ENCODE measurements at places on chromosomes 5 and 9.
A peak's percentile ranks its signal among the peaks of the same experiment; 100 is the strongest.

DNA sequence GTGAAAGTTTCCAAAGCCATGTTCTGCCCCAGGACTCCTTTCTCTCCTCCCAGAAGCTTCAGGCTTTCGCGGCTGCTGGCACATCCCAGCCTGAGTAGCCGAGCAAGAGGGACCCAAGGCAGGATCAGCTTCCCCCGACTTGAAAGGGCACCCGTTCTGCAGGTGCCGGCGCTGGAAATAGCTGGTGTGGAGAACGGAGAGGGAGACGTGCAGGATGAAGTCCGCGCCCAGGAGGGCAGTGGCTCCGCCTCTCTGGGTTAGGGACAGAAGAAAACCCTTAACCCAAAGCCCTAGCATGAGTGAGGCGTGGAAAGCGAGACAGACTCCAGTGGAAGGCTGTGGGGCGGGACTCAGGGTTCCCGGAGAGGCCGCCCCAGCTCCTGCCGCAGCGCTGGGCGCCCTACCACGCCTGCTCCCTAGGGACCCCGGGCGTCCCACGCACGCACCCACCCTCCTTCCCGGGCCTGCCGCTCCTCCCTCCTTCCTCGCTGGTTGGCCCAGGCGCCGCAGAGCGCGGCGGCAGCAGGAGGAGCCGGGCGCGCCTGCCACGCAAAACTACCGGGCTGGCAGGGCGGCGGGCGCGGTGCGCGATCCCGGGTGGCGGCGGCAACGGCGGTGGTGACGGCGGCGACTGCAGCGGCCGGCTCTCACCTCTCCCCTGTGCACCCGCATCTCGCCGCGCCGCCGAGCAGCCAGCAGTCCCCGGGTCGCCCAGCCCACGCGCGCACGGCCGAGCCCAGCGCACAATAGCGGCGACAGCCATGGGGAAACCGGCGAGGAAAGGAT, at the start of gene SLC1A1:
SLC1A1 (plus strand) TSS at position 550 of the 786 bp plus-strand sequence; CDS start at position 762, 212 bp downstream.
- peak; percentile 35 for DNase-seq

DNA sequence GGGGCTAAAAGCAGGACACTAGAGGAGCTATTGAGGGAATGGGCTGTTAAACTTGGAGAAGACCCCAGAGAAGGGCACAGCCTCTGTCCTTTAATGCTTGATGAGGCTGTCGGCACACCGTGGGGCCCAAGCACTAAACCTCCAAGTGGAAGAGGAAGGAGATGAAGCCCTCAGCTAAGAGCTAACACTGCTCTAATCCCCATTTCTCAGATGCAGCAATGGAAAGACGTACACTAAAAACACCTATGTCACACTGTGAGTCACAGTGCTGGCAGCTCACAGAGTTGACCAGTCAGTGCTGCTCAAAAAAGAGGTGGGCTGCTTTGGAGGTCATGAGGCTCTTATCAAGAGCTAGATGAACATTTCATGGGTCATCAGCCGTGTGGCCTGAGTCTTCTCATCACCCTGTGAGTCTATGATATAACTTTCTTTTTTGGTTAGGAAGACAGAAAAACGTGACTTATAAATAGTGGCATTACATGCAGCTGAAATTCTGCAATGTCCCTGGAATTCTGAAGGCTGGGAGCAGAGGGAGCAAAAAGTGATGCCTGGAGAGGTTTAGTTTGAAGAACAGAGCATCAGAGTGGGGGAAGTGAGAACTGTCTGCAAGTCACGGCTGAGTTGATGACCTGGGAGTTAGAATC, 21.5 kb downstream of the TNFSF8 start:
- no peak for DNase-seq

GRCh38 chr5:133439859-133440258, 172.5 kb downstream of the FSTL4 start:
- no peak for DNase-seq

- DNase-seq = no peak
Observed at GRCh38 chr9:138117101-138117750, 239.6 kb downstream of the CACNA1B start.

DNA sequence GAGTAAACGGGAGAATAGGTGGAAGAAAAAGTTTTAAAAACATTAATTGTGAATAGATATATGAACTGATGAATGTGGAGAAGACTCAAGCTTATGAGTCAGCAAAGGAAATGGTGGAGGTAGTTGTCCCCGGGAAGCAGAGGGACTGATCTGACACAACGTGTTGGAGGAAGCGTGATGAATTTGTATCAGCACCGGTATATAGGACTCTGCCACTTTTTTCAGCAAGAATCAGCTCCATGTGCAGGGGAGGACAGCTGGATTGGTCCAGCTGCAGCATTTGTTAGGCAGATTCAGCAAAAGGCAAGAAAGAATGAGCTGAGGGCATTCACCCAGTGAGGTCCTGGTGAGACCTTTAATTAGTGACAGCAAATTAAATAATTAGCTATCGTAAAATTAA, 276.0 kb downstream of the TENT4A start:
- no peak for DNase-seq

DNA sequence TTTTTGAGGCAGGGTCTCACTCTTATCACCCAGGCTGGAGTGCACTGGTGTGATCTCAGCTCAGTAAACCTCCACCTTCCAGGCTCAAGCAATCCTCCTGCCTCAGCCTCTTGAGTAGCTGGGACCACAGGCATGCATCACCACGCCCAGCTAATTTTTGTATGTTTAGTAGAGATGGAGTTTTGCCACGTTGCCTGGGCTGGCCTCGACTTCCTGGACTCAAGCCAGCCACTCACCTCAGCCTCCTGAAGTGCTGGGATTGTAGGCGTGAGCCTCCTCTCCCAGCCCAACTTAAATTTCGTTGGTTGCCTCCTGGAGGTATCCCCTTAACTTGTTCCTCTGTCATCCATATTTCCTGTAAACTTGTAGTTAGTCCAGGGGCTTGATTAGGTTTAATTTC, 47.2 kb downstream of the RAB24 start:
- DNase-seq = peak; percentile 23

GRCh38 chr5:154501566-154501965, 23.5 kb upstream of the HAND1 start:
- DNase-seq = no peak

DNA sequence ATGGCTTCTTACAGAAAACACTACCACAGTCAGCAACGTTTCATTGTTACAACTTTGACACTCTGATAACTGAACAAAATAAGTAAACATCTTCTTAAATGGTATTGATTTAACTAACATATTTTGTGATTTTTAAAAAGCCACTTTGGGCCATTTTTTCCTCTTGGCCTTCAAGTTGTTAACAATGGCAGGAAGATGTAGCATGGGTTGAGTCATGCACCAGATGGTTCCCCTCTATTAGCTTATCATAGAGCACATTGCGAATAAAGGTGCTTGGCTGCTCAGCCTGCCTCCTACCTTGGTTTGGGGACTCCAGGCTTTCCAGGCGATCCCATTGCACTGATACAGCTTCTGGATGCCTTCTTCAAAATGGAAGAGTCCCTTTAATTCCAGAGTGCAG, 24.1 kb upstream of the CER1 start:
- DNase-seq = no peak

GRCh38 chr5:27516437-27516836, 478.1 kb upstream of the CDH9 start:
- no peak for DNase-seq

GRCh38 chr5:35325836-35326235, 95.5 kb upstream of the PRLR start:
- no peak for DNase-seq

DNA sequence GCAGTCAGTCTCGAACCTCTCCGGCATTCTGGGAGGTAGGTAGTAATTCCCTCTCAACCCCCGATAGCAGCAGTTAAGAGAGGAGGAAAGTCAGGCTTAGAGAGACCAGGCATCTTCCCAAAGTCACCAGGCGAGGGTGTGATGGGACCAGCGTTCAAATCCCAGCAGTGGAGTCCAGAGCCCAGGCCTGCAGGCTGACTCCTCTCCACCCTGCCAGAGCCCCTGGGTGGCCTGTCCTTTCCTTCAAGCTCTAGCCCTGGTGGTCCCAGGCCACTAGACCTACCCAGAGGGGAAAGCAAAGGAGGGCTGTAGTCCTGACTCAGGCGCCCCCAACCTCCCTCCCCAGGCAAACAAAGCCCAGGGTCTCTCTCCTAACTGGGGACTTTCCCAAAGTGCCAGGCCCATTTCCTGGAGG, 4.2 kb upstream of the NR5A1 start:
- DNase-seq = no peak

- peak; percentile 63 for DNase-seq
Observed at GRCh38 chr5:122849771-122850170, 4.4 kb downstream of the SNX24 start.

- DNase-seq = peak; percentile 11
Observed at GRCh38 chr9:80004714-80005113, 432.9 kb downstream of the TLE4 start.

DNA sequence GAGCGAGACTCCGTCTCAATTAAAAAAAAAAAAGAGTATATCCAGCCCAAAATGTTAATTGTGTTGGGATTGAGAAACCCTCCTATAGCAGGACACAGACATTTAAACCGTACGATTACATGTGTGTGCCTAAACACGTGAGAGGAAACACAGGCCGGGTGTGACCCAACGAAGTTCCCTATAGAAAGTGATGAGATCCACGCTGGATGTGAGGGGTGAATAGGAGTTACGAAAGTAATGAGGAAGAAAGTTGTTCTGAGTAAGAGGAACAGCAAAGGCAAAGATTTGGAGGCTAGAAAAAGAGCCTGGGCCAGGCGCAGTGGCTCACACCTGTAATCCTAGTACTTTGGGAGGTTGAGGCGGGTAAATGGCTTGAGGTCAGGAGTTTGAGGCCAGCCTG, 13.6 kb downstream of the NAIF1 start:
- no peak for DNase-seq
